NCI-H2227 treated with DMSO at 0.1 percent for 48 hours (cell line): ENCODE measurements at places on chromosomes 16 and 17.

DNA sequence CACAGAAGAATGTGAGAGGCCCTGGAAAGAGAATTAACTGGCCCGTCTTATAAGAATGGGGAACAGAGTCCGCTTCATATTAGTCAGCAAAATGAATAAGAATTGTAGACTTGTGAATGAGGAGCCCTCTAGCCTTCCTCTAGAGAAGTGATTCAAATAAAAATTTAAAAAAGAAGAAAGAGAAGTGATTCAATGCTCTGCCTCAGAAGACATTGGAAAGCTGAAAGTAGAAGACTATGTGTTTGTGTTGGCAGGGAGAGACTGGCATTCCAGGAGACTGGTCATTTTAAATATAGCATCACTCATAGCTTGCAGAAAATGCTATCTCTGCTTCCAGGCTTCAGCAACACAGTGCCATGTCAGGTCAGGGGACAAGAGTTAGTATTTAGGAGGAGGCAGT, 190.6 kb upstream of the HS3ST3A1 start:
- no peak for DNase-seq

DNA sequence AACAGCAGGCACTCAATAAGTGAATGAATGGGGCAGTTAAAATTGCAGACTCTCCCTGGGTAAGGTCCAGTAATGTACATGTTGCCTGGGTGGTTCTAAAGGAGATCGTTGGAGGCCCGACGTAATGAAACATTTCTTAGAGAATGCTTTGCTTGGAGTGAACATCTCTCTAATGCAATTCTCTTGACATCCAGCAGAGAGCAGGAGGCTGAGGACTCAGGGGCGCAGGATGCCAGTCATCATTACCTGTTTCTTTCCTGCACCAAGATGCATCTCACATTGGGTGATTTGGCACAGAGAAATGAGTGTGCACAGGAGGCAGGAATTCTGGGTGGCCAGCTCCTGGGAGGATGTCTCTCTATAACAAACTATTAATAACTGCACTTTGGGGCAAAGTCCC, 130.3 kb upstream of the RBBP6 start:
- no peak for DNase-seq

DNA sequence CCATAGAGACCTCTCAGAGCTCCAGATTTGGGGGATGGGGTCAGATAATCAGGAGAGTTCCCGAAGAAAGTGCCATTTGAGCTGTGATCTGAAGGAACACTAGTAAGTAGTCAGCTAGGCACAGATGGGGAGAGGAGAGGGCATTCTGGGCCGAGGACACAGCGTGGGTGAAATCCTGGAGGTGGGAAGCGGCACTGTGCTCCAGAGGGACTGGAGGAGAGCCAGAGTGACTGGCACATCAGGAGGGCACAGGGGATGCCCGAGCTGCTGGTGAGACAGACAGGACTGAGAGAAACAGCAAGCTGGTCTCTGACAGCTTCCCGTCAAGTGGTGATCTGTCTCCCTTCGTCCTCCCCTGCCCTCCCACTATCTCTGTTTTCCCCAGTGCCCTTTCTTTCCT, 40.6 kb downstream of the KNOP1 start:
- DNase-seq: no peak

DNA sequence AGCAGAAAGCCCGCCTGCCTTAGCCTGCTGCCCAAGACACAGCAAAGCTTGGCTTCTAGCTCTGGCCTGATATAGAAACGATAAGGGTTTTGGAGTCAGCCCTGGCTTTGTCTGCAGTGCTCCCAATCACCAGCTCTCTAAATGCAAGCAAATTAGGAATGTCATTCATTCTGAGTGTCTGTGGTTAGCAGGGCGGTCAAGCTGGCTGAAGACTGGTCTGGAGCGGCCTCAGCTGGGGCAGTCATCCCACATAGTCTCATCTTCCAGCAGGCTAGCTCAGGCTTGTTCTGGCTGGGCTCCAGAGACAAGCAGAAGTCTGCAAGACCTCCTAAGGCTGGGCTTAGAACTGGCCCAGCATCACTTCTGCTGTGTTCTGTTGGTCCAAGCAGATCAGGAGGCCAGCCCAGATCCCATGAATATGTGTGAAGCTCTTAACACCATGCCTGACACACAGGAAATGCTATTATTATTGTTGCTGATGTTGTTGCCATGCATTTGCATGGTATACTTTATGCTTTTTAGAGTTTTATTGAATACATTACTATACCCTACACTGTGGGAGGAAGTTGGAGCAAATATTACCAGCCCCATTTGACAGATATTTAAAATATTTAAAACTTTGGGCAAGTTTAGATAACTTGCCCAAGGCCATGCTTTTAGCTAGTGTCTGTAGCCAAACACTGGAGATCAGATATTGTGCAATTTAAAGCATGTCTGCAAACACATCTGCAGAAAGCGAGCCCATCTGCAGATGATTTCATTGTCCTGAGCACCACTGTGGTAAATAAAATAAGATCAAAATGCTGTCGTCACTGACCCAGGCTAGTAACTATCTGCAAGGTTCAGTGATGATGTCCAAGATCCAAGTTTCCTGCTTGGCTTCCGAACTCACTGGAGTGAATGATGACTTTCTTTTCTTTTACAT, 24.8 kb downstream of the TMC7 start:
- DNase-seq: no peak

DNA sequence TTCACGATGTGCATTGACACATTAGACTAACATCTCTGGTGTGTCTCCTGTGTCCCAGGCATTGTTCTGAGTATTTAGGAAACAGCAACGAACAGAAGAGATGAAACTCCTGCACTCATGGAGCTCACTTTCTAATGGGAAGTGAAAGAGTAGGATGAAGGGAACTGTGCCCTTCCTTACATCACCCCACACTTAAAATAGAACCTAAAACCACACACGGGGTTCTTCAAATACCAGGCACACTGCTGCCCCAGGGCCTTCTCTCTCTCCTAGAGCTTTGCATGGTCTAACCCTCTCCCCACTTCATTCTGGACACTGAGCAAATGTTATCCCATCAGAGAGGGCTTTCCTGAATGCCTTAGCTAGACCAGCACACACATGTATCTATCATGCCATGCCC, 33.7 kb downstream of the TRIM25 start:
- DNase-seq: no peak

GRCh38 chr17:4859816-4860625, 26.9 kb downstream of the MINK1 start:
- DNase-seq: no peak

GRCh38 chr17:27543464-27543856, 87.2 kb downstream of the KSR1 start:
- no peak for DNase-seq

DNA sequence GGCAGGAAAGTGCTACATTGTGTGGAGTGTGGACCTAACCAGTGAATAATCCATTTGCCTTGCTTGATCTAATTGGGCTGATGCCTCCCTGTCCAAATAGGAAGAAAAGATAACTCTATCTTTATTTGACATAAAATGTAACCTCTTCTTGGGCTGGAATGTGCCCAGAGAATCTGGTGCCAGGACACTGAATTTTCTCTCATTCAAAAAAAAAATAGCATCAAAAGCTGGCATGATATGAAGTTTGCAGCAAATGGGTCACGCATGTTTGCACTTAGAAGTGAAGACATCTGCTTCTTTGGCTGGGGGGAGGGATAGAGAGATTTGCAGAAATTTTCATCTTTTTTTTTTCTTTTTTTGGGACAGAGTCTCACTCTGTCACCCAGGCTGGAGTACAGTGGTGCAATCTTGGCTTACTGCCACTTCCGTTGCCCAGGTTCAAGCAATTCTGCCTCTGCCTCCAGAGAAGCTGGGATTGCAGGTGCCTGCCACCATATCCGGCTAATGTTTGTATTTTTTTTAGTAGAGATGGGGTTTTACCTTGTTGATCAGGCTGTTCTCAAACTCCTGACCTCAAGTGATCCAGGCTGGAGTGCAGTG, 478.2 kb upstream of the EEF2KMT start:
- DNase-seq: no peak

DNA sequence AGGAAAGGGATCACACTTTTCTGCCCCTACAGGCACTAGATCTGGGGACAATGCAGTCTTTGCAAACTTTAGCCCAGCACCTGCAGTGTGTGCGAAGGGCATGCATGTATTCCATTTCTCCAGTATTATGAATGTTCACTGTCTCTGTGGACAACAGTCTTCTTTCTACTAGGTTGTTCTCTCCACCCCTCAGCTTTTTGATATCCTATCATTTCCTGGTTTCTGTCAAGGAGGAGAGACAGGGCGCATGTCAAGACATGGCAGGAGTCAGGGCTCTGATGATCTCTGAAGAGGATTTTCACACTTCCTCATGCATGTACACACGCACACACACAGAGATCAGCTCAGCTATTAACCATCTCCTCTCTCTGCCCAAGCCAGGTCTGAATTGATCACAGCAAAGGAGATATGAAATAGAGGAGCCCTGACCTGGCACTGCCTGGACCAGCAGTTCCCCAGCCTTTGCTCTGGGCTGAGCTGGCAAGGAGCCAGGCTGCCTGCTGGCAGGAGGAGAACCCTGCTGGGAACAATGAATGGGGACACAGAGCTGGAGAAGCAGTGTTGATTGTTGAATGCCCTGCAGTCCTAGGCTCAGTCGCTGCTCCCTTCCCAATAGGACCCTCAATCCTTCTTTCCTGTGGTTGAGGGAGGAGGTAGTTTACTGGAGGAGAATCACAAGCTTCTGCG, 2.6 kb downstream of the GPR179 start:
- DNase-seq: peak; percentile 88

GRCh38 chr17:42660692-42661345, 1.7 kb downstream of the TUBG2 start:
- DNase-seq: no peak
